Activated CD4-positive, alpha-beta T cell treated with anti-CD3 and anti-CD28 coated beads, Interleukin-2, amount 10 ng/mL, durations not matched to agents 7 days and 5 days (primary cell): ENCODE measurements at places on chromosomes 3 and 15.

GRCh38 chr3:100108464-100109079 lies 5.7 kb downstream of the FILIP1L start:
- no peak for DNase-seq
- H3K27ac ChIP-seq, result no peak overlapping the region
- no peak overlapping the region for H3K4me3 ChIP-seq
- H3K4me1 ChIP-seq, result peaks cover 35% of the 10 kb centered on the region
- H3K27me3 ChIP-seq, result no peaks in the 10 kb centered on the region

- H3K4me3 ChIP-seq, result no peak overlapping the region
- H3K36me3 ChIP-seq, result no peaks in the 10 kb centered on the region
- peaks cover 13% of the 10 kb centered on the region for H3K4me1 ChIP-seq
- DNase-seq, result no peak
Measured at GRCh38 chr3:42826141-42826540, 16.9 kb downstream of the ACKR2 start.

DNA sequence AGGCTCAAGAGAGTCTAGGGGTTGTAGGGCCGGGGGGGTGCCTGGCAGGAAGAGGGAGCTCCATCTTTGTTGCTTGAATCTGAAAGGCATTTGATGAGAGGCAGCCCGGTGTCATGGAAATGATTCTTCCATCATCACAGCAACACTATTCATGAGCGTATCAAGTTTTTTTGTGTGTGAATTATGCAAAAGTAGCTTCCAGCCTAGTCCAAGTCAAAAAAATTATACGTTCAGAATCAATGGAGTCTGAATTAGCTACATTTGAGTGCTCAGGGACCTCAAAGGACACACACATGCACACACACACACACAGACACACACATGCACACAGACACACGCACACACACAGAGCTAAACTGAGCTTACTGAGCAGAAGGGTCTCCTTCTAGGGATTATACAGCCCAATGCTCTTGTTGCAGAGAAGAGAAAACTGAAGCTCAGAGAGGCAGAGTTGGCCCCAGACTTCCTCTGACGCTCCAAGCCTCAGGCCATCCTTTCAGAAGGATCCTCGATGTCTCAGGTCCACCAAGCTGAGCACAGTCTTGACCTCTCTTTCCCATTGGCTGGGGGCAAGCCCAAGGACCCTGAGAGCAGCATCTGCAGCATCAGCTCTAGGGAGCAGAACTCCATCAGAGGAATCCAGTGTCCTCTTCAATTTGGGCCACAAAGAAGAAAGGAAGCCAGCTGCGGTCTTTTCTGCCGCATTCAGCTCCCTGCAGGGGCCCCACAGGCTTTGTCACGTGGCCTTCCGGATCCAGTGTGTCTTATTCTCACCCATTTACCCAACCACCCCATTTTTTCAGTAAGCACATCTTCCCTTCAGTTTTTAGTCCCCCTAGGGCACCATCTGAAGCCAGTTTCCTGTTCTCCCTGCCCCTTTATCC lies 228.0 kb downstream of the UACA start:
- H3K27me3 ChIP-seq, result peaks cover 4% of the 10 kb centered on the region
- H3K4me1 ChIP-seq, result peaks cover 54% of the 10 kb centered on the region
- peak overlapping the region; percentile 73 for H3K4me3 ChIP-seq
- H3K36me3 ChIP-seq, result no peaks in the 10 kb centered on the region
- peak; percentile 83 for DNase-seq

GRCh38 chr3:56753206-56753820 lies 48.4 kb downstream of the ARHGEF3 start:
- H3K27me3 ChIP-seq, result no peaks in the 10 kb centered on the region
- DNase-seq, result peak; percentile 30

GRCh38 chr3:137767538-137768360 lies 3.6 kb downstream of the SOX14 start:
- no peak for DNase-seq
- H3K4me1 ChIP-seq, result peaks cover 15% of the 10 kb centered on the region
- peaks cover 92% of the 10 kb centered on the region for H3K27me3 ChIP-seq
- H3K36me3 ChIP-seq, result peaks cover 7% of the 10 kb centered on the region
- peak overlapping the region; percentile 2 for H3K27ac ChIP-seq
